ENCODE measurements at places on chromosomes 6 and 20. TPM values are rescaled to one million over a fixed set of nuclear protein-coding genes. Genes with fewer than 3 reads are reported as not detected.

BTBD9 gene
- 79.7 TPM for total RNA-seq

ARG1 gene
- total RNA-seq = 5.3 TPM

MMP24 gene
- not detected for total RNA-seq

DDX27 gene
- total RNA-seq = 105 TPM

GRCh38 chr20:63402860-63403220 is 41.7 kb upstream of the CHRNA4 start:
- no peak for DNase-seq

DNA sequence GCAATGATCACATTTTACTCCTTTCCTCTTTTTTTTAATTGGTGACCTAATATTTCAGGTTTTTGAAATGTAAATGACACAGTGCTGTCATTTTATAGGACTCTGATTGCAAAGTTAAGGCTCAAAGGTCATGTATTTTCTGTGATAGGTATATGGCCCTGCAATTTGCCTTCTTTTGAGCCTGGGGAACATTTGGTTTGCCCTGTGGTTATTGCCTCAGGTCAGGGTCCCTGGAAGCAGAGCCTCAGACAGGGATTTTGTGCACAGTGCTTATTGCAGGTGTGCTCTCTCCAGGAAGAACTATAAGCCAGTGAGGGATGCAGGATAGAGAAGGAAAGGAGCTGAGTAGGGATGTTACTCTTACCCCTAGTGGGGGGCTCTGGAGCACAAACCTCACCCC is 229.3 kb upstream of the ECI2 start:
- DNase-seq = no peak

GRCh38 chr6:49490633-49491032 is 9.1 kb upstream of the GLYATL3 start:
- DNase-seq = no peak

DNA sequence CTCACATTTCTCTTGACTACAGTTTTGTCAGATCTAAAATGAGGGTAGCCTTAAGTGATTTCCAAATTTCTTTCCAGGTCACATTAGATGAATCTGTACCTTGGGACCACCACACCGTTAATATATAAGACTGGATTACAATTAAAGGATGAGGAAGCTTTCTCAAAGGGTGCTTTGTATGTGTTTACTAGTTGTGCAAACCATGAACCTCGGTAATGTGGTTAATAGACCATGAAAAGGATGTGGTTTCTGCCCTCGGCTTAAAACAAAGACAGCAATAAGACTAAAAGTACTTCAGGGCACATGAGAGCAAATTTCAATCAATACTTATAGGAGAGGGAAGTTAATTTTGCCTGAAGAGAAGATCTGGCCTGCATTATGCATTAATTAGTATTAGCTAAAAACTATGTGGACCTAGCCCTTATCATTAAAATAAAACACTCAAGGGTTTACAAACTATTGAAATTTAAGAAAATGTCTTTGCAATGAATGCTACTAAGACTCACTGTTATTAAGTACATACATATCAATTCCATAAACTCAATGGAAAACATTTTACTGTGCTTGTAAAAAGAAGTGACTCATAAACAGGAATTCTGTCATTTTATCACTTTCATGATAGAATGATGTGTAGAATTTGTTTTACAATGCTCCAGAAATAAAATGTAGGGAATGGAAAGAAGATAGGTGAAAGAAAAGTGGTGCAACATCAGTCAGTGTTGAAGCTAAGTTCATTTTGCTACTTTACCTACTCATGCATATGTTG is 936 bp upstream of the TMX4 start:
- peak; percentile 85 for DNase-seq

GRCh38 chr6:46130666-46131065 is 877 bp downstream of the ENPP4 start:
- peak; percentile 7 for DNase-seq

GRCh38 chr6:25498505-25498904 is 153.5 kb upstream of the SCGN start:
- no peak for DNase-seq

DNA sequence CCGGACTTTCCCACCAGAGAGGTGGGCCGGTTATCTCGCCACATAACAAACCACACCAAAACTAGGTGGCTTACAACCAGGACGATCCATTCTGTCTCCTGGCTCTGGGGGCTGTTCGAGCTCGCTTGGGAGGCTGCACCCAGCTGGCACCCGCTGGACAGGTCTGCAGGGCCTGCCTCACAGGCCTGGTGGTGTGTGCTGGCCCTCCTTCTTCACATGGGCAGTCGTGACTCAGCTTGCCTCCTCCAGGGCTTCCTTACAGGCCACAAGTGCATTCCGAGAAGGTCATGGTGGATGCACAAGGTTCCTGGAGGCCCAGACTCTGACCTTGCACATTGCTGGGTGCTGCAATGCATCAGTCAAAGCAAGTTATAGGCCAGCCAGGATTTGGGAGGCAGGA is 34.2 kb downstream of the FOXF2 start:
- no peak for DNase-seq

DNA sequence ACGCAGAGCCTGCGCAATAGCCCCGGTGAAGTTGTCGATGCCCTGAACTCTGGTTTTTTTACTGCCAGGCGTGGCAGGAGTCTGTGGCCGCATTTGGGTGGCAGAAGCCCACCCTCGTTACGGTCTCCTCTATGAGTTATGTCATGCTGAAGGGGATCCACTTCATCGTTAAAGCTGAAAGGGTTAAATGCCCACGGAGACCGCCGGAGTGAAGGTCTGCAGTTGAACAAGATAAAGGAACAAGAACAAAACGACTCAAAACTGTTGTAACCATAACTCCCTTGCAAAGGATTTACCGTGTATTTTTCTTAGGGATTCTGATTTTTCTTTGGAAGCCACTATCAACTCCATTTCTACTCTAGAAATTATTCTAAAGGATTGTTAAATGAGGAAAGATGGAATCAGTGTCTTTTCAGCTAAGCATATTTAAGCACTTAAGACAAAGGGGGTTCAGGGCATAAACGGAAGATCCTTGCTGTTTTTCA is 501 bp upstream of the ELOVL5 start:
- DNase-seq = no peak

- DNase-seq = no peak
Observed at GRCh38 chr20:58971429-58971828, 9.6 kb upstream of the NELFCD start.

- no peak for DNase-seq
Observed at GRCh38 chr20:9163251-9163650, 94.4 kb downstream of the PLCB4 start.

- no peak for DNase-seq
Observed at GRCh38 chr6:140833408-140833807, 1299.3 kb upstream of the GJE1 start.

DNA sequence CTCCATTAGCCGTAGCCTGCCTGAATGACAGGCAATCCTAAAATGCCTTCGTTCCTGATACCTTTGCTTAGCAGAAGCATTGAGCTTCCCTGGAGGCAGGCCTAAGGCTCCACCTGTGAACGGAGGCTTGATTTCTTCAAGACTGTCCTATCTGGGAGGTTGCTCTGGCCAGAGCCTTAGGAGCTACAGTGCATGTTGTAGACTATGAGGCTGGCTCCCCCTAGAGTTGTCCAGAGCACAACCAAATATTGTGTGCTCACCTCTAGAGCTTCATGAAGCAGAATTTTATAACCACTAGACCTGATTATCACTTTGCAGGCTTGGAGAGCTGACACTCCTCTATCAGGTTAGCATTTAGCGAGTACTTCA is 217.8 kb downstream of the MAFB start:
- no peak for DNase-seq

- DNase-seq = no peak
Observed at GRCh38 chr6:131488780-131489179, 84.2 kb upstream of the ARG1 start.

- DNase-seq = no peak
Observed at GRCh38 chr6:79201983-79202382, 32.5 kb downstream of the HMGN3 start.
